ENCODE measurements at places on chromosomes 4 and X.

- DNase-seq = no peak
Observed at GRCh38 chr4:93710101-93710846, 118.3 kb upstream of the ATOH1 start.

GRCh38 chr4:120009731-120010130, 56.9 kb downstream of the MAD2L1 start:
- DNase-seq = no peak

GRCh38 chr4:112185334-112185733, 40.1 kb downstream of the FAM241A start:
- no peak for DNase-seq

- no peak for DNase-seq
Observed at GRCh38 chr4:6104541-6105130, 86.4 kb upstream of the C4orf50 start.

- DNase-seq = no peak
Observed at GRCh38 chrX:77076896-77077295, 370.3 kb upstream of the FGF16 start.
